ENCODE measurements at places on chromosomes 3 and 15.

- no peak for DNase-seq
These were observed 2.2 kb upstream of the EPHB3 start for GRCh38 chr3:184559336-184559735.

DNA sequence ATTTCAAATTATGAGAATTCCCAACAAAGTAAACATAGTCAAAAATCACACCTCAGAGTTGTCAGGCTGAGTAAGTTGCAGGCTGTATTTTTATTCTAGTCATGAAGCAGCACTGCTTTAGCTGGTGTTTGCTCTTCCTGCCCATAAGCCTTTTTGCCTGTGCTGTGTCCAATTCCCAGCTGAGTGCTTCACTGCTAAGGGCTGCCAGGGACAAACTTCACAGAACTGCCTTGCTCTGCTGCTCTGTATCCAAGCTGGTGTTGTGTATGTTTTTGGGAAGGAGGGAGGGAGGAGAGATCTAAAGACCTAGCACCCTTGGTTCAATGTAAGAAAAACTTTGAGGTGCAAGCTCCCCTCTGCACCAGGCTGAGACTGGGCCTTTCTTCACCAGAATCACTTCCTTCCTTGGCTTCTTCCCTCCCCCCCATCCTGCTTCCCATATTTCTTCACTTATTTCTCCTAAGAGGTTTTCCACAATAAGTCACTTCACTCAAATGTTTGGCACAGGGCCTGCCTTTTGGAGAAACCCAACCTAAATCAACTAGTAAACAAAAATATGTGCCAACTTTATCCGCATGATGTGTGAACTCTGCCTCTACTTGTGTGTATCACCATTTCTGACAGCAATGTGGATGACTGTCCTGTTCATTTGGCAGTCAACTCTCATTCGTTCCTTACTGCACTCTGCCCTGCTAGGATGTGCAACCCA is 156.1 kb downstream of the TBL1XR1 start:
- DNase-seq, result no peak

DNA sequence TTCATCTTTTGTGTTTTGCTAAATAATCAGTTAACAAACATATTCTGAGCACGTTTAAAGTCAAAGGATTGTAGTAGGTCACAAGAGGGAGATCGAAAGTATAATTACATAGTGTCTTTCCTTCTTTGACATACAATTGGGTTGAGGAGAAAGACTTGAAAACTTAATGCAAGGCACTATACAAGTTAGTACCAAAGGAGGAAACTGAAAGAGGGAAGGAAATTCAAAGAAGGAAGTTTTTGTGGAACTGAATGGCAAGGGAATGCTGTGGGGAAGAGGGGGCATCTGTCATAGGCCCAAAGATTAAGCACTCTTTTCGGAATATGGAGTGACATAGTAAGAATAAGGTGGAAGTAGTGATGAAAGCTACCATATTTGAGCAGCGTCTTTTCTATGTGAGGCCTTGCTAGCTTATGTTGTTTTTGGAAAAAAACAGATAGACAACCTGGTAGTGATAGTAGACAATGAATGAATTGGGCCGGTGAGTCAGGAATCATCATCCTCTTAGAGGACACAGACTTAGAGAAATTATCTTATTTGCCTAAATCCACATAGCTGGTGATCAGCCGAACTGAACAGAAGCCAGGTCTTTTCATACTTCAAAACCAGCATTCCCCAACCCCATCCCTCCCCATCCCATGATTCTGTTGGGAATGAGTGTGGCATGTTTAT is 10.2 kb downstream of the MBNL1 start:
- DNase-seq, result no peak

DNA sequence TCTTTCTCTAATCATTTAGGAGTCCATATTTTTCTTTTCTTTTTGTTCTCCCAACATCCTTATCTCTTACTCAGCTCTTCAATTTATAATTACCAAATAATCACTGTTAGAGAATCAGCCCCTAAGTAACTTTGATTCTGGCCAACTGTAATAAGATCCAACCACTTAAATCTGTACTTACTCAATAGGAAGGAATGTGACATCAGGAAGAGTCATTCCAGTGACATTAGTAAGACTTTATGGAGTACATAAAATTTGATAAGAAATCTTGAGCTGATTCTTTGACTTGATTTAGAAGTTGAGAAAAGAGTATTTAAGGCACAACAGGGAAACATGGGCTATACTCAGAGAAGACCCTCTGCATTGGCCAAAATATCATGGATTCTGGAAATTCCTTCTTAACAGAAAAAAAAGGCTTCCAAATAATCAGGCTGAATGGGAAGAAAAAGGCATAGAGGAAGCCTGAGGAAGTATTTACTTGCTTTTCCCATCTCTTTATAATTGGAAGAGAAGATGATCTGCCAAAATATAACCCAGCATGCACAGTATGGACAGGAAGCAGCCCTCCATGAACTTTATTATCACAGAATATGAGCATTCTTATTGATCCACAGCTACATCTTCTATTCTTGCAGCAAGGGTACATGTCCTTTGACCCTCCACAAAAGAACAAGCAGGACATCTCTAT is 289.7 kb upstream of the TPRG1 start:
- no peak for DNase-seq

GRCh38 chr3:100662113-100662823 is 47.0 kb upstream of the TFG start:
- DNase-seq, result no peak

DNA sequence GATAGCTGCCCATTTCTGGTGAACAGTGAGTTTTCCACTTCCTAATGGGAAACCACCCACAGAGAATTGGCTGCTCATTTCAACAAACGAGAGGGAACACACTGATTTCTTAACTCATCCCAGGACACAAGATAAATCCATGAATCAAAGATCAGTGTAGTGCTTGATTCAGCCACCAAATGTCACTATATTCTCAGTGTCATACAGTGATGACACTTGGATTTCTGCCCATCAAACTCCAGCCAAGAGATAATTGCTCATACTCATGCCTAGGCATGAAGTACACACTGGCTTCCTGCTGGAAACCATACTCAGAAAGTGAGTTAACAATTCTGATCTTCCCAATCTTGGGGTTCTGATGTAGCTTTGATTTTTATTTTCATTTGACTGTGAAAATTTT is 35.4 kb upstream of the GRM7 start:
- DNase-seq, result no peak

DNA sequence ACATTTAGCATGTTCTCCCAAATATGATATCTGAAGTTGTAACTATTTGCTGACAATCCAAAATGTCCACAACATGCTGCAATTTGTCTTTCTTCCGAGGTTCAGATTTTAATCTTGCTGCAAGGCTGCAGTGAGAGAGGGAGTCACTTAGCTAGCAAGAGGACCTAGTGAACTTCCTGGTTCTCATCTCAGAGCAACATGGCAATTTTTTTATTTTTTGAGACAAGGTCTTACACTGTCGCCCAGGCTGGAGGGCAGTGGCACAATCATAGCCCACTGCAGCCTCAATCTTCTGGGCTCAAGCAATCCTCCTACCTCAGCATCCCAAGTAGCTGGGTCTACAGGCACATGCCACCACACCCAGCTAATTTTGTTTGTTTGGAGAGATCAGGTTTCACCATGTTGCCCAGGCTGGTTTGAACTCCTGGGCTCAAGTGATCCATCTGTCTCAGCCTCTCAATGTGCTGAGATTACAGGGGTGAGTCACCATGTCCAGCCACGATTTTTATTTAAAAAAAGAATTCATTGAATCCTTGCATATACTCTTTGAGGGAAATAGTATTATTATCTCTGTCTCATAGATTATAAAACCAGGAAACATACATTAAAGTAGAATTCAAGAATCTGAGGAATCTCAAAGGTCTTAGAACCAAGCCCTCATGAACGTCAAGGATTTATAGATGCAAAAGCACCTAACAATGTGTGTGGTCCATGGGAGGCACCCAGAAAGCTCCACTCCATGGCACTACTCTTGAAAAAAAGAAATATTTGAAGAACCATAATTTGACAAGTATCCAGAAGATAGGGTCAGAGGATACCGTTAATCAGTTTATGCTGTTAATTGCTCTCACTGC is 9.1 kb downstream of the HDC start:
- no peak for DNase-seq

DNA sequence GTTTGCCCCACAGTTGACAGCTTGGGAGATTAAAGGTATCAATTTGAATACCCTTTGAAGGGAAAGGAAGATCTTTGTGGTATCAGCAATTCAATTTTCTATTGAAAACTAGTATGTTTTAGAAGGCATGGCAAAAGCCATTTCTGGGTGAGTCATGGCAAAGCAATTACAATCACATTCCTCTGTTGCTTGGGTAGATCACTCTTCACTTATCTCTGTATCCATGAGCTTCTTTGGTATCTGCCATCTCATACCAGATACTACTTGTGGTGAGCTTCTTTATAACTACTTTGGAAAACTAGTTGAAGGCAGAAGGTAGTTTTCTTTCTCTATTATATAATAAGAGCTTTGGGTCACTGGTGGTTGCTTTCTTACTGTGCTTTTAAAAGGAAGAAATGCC is 28.3 kb upstream of the LSAMP start:
- DNase-seq, result no peak

DNA sequence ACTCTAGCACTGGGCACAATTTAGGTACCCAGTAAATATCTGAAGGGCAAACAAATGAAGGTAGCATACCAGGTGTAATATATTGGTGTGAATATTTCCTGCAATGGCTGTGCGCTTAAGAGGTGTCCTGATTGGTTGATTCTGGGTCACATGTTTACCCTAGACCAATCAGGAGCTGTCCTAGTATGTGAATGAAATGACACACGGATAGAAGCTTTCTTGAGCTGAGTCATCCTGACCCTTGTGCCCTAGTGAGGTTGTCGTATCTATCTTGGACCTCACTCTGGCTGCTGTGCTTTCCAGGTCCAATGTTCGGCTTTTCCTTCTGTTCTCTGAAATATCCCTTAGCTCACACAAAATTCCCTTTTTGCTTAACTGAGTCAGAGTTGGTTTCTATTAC is 58.1 kb upstream of the FOXP1 start:
- no peak for DNase-seq

DNA sequence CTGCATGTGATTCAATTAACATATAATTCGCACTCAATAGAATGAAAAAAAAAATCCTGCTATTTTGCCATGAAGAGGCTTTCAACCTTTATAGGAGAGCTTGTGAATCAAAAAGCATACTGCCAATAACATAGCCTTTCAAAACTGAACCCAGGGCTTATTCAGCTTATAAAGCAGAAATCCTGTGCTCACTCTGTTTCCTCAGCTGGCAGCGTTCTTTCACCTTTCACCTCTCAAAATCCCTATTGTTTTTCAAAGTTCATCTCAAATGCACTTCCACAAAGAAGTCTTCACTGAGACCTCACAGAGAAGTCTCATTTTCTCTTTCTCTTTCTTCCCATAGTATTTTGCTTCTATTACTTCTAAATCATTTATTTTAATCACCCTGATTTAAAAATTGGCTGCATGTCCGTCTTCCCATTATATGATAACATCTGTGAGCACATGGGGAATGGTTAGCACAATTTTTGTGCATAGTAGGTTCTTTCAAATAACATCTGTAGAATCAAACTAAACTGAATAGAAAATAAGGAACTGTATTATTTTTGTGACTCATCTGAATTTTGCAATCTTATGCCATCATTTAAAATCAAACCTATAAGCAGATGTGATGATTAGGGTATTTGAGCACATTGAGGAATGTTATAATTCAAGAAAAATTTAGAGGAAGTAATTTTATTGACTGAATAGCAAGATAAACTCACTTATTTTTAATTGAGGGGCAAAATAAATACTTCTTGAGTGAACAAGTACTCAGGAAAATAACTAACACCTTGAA is 373.4 kb downstream of the NLGN1 start:
- DNase-seq, result no peak

DNA sequence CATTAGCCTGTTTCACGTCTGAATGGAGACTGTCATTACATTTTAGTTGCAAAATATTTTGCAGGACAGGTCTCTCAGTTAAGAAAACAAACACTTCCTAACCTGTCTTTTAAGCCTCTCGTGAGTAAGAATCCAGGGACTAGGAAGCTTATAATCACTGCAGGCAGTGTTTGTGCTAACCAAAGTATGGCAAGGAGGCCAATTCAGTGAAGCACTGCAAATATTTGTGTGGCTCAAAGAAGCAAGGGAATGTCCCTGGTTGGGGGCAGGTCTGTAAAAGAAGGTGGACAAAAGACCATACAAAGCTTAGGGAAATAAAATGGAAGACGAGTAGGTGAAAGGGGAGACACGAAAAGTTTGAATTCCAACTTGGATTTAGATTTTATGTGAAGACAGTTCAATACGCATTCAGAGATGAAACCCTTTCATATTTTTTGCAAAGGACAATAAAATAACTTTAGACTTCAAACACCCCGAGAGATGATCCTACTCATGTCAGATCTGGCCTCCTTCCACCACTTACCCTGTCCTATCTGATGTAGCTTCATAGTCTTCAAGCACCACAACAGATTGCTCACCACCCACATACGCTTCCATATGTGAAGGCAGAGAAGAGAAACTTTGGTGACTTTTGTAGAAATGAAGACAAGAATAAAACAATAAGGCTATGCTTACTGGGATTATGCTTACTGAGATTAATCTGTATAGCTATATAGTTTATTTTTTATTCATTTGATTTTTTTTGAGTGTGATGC is 240.9 kb downstream of the TUSC7 start:
- DNase-seq, result no peak

Measured in D341Med (cell line).